HuH-7.5 (cell line): ENCODE measurements at places on chromosomes 2 and 18.

GRCh38 chr2:158665536-158666302 lies 129.4 kb upstream of the DAPL1 start:
- DNase-seq = no peak

DNA sequence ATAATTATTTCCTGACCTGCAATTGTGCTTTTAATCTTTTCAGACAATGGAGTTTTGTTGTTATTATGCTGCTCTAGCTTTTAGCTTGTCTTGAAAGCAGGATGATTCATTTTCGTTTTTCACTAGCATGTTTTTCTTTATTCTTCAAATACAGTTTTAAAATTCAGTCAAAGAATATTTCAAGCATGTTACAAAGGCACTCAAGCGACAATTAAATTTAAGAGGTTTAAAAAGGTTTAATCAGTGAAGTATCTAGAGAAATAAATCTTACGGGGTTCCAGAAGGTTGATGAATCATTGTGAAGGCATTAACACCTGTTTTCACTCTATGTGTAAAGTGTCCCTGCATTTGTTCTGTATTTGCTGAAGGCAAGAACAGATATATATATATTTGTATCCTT lies 390.7 kb upstream of the TMEFF2 start:
- DNase-seq = no peak

DNA sequence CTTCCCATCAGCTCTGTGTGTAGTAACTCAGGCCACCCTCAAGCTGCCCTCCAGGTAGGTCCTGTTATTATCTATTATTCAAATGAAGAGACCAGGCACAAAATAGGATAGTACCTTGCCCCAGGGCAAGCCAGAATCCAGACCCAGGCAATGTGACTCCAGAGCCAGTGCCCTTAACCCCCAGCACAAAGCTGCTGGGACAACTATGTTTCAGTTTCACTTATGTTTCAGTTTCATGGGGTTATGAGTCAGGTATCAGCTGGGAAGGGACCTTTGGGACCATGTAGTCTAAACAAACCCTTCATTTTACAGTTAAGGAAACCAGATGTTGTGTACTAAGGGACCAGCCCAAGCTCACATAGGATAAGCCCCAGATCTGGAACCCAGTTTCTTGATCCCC lies 10.0 kb downstream of the HK2 start:
- DNase-seq = no peak

DNA sequence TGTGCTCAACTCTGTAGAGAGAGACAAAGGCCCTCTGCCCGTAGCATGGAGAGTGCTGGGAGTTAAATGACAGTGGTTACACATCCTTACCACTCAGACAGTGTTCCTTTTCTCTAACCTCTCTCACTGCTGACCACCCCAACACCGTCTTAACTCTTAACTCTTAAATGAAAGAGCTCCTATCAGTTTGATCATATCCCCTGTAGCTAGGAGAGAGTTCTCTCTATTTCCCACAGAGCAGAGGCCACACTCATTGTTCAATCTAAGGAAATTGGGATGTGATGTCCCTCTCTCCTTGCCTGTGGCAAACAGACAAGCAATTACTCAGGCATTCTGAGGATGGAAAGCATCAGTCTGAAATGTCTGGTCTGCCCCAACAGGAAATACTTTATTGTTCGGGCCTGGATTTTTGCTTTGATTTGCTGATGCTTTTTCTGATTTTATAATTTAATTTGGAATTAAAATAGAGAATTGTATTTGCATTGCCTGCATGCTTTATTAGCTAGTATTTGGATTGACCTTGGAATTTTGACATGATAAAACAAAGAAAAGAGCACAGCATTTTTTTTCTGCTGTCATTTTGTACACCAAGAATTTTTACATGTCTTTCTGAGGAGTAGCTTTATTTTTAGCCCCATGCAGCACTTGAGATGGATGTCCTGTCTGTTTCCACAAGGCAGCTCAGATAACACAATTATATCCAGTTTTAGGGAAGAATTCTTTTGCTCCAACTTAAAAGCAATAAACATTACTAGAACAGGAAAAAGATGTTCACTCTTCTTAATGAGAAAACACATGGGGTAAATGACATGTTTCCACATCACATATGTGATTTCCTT lies 27.7 kb upstream of the IER3IP1 start:
- no peak for DNase-seq

- DNase-seq = no peak
Measured at GRCh38 chr2:190551928-190552327, 17.4 kb upstream of the NEMP2 start.

- no peak for DNase-seq
Measured at GRCh38 chr2:29343830-29344229, 228.6 kb downstream of the CLIP4 start.

DNA sequence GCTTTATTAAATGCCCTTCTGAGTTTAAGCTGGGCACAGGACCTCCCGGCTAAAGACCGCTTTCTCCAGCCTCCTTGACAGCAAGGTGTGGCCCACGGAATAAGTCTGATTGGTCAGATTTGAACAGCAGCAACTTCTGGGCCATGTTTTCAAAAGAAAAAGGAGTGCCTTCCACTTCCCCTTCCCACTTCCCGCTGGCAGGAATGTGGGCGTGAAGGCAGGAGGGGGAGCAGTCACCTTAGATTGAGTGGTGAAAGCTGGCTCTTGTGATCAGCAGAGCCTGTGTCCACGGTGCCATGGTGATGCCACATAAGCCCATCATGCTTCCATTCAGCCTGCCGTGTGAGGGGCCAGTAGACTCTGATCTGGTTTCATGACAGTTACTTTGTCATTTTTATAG lies 136.6 kb upstream of the GLI2 start:
- DNase-seq = no peak

- DNase-seq = no peak
Measured at GRCh38 chr18:73880387-73880786, 267.2 kb downstream of the FBXO15 start.

DNA sequence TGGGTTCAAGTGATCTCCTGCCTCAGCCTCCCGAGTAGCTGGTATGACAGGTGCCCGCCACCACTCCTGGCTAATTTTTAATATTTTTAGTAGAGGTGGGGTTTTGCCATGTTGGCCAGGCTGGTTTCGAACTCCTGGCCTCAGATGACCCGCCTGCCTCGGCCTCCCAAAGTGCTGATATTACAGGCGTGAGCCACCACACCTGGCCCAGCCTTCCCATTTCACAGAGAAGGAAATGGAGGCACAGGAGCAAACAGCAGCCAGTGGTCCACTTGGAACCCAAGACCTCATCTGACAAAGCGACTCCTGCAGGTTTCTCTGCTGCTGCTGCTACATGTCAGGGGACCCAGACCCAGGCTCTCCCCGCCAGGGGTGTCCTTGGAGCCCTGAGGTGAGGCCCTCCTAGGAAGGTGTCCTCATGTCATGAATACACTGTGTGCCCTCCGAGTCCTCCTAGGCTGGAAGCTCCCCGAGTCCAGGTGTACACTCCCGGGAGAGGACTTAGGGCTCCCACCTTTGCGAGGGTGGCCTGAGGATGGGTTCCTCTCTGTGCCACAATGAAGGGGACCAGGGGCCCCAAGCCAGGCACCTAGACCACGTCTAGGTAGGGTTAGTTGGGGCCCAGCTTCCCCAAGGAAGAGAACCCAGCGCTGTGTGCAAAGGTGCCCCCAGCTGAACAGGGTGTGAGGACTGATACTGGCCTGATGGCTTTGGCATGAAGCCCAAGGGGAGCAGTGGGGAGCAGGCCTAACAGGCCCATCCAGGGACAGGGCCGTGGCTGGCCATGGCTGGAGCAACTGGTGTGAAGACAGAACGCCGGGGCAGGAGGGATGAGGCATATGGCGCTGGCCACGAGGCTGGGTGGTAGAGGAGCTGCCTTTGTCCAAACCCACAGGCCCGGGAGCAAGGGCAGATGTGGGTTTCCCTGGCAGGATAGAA lies 56.1 kb downstream of the HS6ST1 start:
- DNase-seq = no peak

- DNase-seq = no peak
Measured at GRCh38 chr2:175126661-175127060, 41.3 kb downstream of the ATF2 start.

DNA sequence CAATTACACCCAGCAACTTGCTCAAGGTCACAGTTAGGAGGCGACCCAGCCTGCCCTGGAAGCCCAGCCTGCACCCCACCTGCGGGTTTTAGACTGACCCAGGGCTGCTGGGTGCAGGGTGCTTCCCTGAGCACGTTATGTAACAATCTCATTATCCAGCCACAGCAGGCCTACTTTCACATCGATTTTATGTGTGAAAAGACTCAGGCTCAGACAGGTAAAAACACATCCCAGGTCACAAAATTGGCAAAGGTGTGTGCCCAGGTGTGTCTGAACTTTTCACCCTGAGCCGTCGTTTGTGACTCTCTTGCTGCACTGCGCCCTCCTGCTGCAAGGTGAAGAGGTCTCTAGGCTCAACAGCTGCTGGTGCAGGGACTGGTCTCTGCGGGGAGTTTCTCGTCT lies 668.2 kb upstream of the HS6ST1 start:
- DNase-seq = no peak

DNA sequence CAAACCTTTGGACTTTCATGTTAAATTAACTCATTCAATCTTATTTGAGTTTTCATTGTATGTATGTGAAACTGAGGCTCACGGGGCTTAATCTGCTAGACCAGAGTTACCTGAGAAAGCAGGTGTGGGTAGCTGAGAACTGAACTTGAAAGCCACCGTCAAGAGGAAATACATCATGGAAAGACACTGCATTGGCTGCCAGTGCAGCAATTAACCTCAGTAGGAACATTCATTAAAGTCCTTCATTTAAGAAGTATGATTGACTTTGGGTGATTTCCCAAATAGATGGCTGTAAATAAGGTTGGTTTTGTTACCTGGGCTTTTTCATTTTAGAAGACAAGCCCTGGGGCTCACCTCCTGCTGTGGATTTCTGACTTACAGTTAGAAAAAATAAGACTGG lies 36.5 kb upstream of the MGAT5 start:
- no peak for DNase-seq

DNA sequence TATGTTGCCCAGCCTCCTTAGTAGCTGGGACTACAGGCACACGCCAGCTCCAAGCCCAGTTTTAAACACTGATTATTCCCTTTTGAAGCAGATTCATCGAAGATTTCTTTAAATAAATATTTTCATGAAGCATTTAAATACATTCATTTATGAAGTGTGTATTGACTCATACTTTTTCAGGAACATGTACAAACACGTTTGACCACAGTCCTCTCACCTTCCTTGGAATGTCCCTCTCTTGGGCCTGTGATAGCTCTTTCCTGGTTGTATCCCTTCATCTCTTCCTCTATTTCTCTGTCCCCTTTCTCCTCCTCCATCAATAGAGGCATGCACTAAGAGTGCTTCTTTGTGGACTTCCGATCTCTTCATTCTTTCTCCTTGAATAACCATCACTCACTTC lies 2.5 kb downstream of the PSTPIP2 start:
- DNase-seq = no peak

GRCh38 chr18:9715978-9716774 lies 8.1 kb downstream of the RAB31 start:
- DNase-seq = no peak

- no peak for DNase-seq
Measured at GRCh38 chr18:26516964-26517363, 31.4 kb downstream of the KCTD1 start.

GRCh38 chr2:66867063-66867441 lies 432.1 kb downstream of the MEIS1 start:
- DNase-seq = no peak

- DNase-seq = no peak
Measured at GRCh38 chr18:995629-996028, 91.0 kb downstream of the ADCYAP1 start.

DNA sequence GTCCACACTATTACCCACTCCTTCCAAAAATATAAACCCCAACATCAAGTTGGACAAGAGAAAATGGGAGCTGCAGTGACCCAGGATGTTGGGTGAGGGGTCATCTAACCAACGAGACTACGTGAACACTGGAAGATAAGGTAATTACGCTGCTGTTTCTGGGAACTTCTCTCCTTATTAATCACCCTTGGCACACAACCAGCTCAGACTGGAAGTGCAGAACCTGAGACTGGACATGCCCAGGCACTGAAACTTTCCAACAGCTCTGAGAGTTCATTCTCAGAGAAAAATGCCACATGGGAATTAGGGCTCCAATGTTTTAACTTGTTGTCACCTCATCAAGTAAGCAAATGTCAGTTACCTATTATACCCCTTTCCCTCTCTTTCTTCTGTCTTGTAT lies 135.3 kb downstream of the CCDC148 start:
- no peak for DNase-seq

DNA sequence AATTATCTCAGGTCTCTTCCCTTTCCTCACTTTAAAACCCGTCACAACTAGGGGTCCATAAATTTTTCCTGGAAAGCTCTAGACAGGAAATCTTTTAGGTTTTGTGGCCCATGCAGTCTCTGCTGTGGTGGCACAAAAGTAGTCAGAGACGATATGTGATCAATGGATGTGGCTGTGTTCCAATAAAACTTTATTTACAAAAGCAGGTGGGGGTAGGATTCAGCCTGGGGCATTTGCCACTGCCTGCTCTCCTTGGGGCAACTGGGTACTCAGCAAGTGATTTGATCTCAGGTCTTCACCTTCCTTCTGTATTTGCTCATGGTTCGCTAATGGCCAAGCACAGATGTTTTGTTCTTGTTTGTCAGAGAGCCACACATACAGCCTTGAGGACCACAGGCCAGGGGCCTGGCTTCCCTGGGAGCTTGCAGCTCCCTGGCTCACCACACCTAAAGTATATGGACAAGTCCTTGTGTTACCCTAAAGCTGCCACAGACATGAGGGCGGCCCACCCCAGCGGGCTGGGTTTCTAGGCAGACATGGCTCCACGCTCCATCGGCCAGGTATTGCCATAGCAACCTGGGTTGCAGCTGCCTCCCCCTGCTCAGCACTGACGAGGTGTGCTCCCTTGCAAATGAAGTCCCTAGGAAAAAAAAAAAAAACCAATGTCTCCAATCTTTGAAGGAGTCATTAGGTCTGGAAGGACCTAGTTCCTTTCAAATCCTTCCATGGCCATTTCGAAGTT lies 89.7 kb upstream of the YWHAQ start:
- no peak for DNase-seq

DNA sequence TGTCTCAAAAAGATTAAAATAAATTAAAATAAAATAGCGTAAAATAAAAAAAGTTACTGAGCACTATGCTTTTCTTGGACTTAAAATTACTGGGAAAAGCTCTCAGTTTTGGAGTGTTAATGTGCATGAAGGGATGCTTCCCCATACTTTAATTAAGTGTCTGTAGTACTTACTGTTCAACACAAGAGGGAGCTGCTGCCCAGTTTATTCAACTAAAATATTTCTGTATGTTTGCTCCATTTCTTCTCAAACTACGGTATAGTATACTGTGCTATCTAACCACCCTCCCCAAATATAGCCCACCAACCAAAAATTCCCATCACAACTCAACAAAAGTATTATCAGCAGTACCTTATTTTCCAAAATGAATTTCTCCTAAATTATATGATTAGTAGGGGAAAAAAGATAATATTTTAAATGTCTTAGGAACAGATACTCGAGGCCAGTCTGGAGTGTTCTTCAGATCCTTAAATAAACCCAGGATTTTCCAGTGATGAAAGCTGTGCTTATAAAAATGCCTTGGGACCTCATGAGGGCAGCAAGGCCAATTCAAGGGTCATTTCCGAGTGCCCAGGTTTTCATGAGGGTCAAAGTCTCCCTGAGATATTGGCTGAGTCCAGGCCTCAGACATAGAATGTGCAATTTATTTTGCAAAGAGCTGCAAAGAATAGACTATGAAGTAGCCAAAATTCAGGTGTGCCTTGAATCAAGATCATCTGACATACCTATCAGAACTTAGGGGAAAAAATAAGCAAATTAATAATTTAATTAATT lies 64.1 kb downstream of the CHRNA1 start:
- peak; percentile 61 for DNase-seq

GRCh38 chr18:26159353-26159752 lies 25.7 kb downstream of the PSMA8 start:
- DNase-seq = no peak
